Stimulated activated naive CD8-positive, alpha-beta T cell treated with anti-CD3 and anti-CD28 coated beads, Interleukin-15, amount 100 ng/mL, for 72 hours (primary cell): ENCODE measurements at places on chromosomes 6 and 20.

DNA sequence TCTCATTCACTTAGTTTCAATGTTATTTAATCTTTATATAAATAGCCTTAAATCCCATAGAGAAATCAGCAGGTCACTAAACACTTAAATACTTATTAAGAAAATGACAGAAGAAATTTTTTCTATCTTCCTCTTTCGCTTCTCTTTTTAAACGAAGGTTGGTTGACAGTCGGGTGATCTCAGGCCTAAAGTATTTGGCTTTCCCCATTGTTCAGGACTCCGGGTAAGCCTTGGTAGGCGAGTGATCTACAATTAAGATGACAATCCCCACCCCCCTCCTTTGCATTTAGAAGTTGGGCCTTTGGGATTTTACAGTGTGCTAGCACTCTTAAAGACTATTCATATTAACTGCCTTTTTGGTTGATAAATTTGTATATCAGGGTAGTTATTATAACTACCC is 19.7 kb upstream of the UTRN start:
- no peak for DNase-seq

- DNase-seq: no peak
These were observed 53.8 kb downstream of the CDC5L start for GRCh38 chr6:44441091-44441855.

DNA sequence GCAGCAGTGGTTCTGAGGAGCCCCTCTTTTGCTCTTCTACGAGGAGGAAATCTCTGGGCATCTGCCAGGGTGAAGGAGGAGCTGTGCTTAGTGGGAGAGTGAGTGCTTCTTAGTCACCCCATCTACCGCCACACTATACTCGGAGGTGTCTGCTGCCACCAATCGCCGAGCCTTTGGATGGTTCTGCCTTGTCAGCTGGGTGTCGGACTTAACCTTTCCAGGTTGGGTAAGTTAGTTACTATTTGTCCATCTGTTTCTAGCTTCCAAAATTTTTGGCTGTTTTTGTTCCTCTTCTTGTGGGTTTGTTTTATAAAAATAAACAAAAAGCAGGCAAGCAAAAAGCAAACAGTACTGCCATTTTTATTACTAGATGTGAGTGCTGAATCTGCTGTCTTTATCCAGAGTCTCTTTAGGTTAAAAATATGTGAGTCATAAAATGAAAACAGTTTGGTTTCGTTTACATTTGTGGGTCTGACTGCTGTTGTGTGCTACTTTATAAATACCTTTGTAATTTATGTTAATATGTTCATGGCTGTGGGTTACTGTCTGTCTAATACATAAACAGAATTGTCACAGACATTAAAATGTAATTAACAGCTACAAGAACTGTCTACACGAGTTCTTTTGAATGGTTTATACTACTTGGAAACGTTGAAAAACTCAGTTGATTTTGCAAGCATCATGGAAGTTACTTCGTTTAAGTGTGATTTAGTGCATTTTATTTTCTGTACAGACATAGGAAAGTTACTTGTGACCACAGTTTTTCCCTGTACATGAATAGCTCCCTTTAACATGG is 89.2 kb downstream of the ARID1B start:
- DNase-seq: no peak

DNA sequence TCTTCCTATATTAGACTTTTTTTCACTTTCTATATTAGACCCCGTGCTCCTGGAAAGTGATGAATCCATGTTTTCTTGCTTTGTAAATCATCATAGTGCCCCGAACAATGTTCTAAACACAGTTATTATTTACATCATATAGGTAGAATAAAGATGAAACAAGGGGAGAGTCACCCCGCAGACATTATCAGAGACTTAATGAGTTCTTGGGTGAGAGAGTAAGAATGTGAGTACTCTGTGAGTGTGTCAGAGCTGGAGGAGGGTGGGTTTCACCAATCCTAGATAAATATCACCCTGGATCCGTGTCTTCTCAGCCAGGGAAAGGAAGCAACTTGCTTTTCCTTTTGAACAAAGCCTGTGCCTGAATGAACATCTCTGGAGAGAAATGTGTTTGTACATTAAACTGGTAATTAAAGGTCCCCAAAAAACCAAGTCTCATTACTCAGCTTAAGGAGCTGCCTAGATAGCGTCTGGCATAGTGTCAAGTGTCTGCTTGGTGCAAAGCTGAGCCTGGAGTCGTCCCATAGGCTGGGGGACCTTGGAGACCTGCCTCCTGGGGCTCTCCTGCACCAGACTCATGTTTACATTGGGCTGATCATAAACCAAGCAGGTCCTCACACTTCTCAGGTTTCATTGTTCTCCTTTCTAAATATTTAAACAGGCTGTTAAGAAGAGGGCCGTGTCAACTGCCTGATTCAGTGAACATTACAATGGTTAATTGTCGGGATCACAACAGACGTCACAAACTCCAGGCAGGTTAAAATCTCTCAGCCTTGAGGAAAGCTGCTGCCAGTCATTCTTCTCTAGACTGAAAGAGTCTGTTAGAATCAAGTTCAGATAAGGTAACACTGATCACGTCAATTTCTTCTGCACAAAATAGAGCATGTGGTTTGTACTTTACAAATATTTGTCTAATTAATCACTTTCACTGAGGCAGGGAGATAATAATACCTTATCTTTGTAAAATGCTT is 179.7 kb upstream of the MYLIP start:
- no peak for DNase-seq

GRCh38 chr6:157685596-157686280 is 137.3 kb upstream of the SNX9 start:
- no peak for DNase-seq

DNA sequence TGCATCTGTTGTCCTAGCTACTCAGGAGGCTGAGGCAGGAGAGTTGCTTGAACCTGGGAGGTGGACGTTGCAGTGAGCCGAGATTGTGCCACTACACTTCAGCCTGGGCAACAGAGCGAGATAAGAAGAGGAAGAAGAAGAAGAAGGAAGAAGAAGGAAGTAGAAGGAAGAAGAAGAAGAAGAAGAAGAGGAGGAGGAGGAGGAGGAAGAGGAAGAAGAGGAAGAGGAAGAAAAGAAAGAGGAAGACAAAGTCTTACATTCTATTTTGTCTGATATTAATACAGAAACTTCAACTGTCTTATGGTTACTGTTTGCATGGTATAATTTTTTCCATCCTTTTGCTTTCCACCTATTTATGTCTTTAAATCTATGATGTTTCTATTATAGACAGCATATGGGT is 7.2 kb upstream of the NELFCD start:
- DNase-seq: no peak

DNA sequence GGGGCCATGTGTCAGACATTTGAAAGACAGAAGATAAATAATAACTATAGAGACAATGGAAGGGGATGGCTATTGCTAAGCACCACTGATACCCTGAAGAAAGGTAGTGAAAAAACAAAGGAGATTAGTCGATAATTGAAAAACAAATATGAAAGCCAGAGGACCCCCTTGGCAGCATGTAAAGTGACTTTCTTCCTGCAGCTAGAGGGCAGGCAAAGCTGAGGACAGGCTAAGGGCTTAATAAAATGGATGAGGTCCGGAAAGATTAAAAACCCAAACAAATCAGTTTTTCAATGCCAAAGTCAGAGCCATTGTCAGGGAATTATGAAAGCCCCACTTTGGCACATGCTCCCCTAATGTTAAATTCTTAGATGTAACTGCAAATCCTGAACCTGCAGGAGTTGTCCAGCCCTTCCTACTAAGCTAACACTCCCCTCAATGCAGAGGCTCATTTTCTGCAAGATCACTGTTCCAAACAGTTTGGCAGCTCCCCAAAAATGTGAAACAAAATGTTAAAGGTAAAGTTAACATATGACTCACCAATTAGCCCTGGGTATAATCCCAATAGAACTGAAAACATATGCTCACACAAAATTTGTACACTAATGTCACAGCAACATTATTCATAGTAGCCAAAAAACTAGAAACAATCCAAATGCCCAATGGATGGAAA is 1177.9 kb downstream of the GRIK2 start:
- no peak for DNase-seq

- no peak for DNase-seq
These were observed 197.1 kb upstream of the PLN start for GRCh38 chr6:118350881-118351430.

GRCh38 chr6:12533586-12533985 is 183.0 kb upstream of the PHACTR1 start:
- no peak for DNase-seq

DNA sequence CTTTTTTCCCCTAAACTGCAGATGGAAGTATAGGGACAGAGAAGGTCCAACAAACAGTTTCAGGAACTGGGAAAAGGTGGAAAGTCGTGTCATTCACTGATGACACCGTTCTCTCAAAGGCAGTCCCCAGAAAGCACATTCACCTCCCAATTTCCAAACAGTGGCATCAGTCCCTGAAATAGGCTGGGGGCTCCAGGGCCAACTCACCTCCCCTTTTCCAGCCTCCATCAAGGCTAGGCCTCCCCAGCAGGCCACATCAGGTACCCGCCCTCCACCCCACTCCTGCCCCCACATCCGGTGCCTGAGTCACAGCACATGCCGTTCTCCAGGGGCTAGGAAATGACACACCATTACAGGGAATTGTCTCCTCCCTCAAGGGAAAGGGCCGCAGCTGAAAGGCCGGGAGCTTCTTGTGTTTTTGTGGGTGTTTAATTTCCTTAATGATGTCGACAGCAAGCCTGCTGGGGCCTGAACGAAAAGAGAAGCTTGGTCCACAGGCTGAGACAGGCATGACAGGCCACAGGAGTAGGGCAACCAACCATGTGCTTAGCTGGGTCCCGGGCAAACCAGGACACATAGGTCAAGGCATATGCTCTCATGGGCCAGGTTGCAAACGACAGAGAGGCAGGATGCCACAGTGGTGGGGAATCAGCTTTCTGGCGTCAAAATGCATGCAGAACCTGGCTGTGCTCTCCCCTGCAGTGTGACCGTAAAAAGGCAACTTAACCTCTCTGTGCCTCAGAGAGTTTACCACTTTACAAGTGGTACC is 39.2 kb downstream of the ZMYND8 start:
- peak; percentile 55 for DNase-seq

DNA sequence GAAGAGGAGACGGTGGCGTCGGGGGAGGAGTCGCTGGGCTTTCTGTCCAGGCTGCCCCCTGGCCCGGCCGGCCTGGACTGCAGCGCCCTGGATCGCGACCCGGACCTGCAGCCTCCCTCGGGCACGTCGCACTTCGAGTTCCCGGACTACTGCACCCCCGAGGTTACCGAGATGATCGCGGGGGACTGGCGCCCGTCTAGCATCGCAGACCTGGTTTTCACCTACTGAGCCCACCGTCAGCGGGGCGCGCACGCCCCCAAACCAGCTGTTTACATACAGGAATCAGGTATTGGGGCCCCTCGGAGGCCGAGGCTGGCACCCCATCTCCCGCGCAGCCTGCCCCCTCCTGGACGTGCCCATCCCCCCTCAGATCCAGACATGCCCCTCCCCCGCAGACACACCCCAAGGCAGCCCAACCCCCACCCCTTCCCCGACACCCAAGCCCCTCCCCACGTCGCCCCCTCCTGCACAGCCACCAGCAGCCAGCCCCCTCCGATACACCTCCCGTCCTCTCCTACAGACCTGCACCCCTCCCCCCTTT is 1.4 kb downstream of the SOX12 start:
- DNase-seq: no peak

DNA sequence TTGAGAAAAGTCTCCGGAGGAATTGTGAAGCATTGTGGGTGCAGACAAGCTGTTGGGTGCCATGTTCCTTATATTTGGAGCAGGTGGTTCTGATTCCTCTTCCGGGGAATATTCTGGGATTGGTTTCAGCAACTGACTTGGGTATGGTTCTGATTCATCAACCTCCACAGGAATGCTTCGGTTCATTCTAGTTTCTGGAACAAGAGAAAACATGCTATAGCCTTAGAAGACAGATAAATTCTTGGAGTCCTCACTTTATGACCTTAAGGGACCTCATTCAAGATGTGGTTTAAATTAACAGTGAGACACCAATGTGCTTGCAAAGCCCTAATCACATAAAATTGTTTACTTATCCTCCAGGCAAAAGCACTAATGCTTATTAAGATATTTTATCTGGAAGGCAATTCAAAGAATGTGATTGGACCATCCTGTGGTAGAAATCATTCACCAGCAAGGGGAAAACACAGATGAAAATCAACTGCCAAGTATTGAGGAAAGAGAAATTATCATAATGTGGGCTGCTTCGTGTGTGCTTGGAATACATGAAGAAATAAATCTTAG is 13.7 kb downstream of the TRAF3IP2 start:
- DNase-seq: no peak

DNA sequence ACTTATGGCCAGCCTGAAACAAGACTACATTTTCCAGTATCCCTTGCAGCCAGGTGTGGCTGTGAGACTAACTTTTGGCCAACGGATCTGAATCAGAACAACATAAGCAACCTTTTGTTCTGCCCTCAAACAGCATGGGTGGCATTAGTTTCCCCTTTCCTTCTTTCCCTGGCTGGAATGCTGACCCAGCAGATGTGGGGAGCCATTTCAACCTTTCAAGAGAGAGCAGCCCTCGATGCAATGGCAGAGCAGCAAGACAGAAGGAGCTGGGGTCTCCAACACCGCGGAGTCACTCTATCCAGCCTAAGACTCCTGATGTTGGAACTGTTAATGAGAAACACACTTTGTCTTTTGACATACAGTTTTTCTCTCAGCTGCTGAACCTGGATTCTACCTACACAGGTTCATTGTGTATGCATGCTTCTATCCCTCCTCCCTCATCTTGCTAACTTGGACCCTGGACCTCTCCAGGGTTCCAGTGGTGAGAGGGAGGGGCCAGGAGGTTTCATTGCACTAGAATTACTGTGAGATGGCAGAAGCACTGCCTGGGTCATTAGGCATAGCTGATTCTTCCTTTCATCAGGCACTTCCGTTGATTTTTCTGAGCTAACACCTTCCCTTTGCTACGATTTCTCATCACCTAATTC is 28.8 kb upstream of the DDR1 start:
- no peak for DNase-seq

- DNase-seq: no peak
These were observed 42.4 kb downstream of the RTN4IP1 start for GRCh38 chr6:106586815-106587415.

GRCh38 chr6:41543087-41543486 is 3.1 kb upstream of the FOXP4 start:
- DNase-seq: no peak

DNA sequence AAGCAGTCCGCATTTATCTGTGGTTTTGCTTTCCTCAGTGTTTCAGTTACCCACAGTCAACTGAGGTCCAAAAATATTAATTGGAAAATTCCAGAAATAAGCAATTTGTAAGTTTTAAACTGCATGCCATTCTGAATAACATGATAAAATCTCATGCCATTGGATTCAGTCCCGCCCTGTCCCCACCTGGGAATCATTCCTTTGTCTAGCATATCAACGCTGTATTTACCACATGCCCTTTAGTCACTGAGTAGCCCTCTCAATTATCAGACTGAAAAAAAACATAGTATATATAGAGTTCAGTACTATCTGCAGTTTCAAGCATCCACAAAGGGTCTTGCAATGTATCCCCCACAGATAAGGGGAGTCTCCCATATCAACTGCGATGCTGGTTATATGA is 17.1 kb downstream of the RANBP9 start:
- DNase-seq: no peak

DNA sequence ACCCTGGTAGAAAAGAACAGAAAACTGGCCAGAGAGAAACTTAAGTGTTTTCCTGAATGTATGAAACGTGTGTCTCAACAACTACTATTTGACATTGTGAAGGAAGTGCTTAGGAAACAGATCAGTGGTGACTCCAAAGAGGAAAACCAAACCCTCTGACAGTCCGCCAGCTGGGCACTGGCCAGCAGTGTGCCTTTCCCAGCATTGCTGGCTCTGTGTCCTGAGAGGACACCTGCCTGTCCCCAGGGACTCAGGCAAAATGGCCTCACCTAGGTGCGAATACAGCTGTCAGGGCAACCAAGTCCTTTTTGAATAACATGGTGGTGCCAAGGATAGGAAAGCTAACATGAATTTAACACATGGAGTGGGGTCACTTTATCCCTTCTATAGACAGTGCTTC is 72.5 kb downstream of the NDUFAF5 start:
- DNase-seq: no peak

GRCh38 chr6:13278164-13278563 is 50.2 kb downstream of the TBC1D7 start:
- DNase-seq: peak; percentile 19
